ENCODE measurements at places on chromosomes 4 and X. TPM values are rescaled to one million over a fixed set of nuclear protein-coding genes. Genes with fewer than 3 reads are reported as not detected.

RIPPLY1 gene
- not detected for total RNA-seq

FGA gene
- not detected for total RNA-seq

RBM46 gene
- total RNA-seq, result under 0.01 TPM

STPG2 gene
- total RNA-seq, result 0.06 TPM

SPANXD gene
- not detected for total RNA-seq

FAM9C gene
- not detected for total RNA-seq

GAGE12F gene
- total RNA-seq, result not detected

EPGN gene
- total RNA-seq, result 7.7 TPM

CYP4V2 gene
- total RNA-seq, result 24.4 TPM

RPS6KA6 gene
- total RNA-seq, result 1.3 TPM

MYOZ2 gene
- total RNA-seq, result 3.9 TPM

CYBB gene
- not detected for total RNA-seq
